ENCODE measurements at places on chromosomes 12 and 14.
A peak's percentile ranks its signal among the peaks of the same experiment; 100 is the strongest.

GRCh38 chr12:356276-356988 is 32.7 kb downstream of the KDM5A start:
- DNase-seq: no peak

- DNase-seq: no peak
Measured at GRCh38 chr14:36874396-36875138, 212.9 kb downstream of the PAX9 start.

GRCh38 chr12:105742567-105742874 is 396.2 kb downstream of the NUAK1 start:
- DNase-seq: no peak

GRCh38 chr14:63510538-63510937 is 32.6 kb downstream of the PPP2R5E start:
- DNase-seq: no peak

DNA sequence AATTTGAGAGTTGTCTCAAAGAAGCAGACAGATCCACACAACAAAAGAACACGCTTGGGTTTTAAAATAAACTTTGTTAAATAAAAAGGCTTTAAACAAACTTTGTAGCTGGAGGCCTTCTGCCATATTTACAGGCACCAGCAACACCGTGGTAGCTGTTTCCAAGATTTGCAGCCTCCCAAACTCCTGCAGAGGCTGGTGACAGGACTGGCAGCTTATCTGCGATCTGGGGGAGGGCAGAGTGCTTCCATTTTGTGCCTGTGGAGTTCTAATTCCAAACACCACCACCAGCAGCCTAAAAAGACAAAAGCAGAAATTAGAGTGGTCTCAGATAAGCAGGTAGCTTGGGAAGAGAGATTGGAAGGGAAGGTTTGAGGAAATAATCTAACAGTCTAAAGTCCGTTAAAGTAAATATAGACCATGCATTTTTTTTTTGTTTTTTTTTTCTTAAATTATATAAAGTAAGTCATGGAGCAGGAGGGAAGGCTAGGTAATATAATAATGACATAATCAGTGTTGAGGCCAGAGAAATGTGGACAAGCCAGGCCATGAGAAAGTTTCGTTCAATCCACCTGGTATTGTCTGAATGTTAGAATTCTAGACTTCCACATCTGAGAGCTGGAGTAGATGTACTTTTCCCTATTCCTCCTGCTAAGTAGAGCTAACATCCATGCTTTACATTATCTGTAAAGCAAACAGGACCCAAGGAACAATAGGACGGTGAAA is 69.6 kb upstream of the TMEM132D start:
- no peak for DNase-seq

DNA sequence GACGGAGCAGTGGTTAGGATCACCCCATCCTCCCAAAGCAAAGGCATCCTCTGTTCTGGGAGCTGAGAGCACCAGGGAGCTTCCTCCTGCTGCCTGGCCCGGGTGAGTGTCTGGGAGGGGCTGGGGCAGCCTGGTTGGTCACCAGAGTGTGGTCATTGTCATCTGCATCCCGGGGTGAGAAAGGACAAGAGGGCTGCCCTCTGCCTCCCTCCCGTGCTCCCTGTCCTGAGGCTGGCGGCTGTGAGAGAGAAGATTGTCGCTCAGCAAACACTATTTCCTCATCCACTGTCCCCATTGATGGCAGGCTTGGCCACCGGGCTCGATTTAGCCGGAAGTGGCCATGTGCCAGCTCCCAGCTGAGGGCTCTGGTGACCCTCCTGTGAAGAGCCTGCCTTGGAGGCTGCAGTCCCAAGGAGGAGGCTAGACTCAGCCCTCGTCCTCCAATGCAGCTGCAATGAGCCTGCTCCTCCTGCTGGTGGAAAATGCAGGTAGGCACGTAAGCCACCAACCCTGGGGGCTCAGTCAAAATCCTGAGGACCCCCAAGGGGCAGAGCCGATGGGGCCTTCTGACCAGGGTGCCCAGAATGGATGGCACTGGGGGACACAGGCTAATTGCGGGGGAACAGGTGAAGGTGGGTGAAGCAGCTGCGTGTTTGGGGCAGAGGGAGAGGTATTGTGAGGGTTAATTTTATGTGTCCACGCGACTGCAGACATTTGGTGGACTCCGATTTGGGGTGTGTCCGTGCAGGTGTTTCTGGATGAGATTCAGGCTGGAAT is 155.7 kb downstream of the KIF26A start:
- no peak for DNase-seq

- no peak for DNase-seq
Measured at GRCh38 chr12:67658486-67658885, 9.9 kb downstream of the DYRK2 start.

- no peak for DNase-seq
Measured at GRCh38 chr12:117559978-117560377, 198.6 kb upstream of the NOS1 start.

- no peak for DNase-seq
Measured at GRCh38 chr12:95205016-95205624, 12.1 kb downstream of the FGD6 start.

GRCh38 chr14:56975521-56975920 is 165.2 kb upstream of the OTX2 start:
- DNase-seq: no peak

DNA sequence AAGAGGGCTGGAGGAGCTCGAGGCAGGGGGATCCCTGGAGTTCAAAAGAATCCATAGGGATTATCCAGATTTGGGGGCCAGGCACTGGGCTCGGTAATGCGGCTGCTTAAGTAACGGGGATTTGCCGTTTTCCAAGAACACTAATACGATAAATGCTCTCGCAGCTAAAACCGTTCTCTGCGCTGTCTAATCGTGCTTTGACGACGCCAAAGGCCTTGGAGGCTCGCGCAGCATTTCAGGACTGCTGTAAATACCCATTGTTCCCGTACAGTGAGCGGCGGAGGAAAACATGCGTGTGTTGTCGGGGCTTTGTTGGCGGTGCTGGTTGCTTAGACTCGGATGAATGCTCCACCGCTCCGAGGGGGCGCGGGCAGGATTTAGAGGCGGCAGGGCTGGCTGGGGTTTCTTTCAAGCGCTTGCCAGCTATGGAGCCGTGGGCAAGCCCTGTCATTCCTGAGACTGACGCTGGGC is 26.2 kb downstream of the DIO3 start:
- DNase-seq: no peak

DNA sequence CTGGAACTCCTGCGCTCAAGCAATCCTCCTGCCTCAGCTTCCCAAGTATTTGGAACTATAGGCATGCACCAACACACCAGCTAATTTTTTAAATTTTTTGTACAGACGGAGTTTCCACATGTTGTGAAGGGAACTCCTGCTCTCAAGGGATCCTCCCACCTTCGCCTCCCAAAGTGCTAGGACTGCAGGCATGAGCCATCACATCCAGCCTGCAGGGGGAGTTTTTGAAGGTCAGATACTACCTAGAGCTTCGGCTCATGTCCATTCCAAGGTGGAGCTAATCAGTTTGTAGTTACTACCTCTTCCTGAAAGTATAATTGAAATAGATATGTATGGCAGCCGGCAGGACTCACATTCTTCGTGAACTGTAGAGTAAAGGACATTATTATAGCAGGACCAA is 3.7 kb upstream of the TAS2R19 start:
- no peak for DNase-seq

DNA sequence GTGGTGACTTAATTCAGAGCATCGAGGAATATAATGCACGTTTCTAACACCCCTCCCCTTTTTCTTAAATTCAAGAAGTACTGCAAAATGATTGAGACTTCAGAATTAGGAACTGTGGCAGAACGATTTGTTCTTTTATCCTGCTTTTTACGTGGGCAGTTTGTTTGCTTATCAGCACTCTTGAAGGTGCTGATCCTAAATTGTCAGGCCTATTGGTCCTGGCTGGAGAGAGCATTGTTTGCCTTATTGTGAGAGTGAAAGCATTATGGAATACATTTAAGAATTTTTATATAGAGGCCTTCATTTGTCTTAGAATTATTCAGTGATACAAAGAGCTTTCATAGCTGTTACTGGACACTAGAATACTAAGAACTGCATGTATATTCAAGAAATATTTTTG is 59.1 kb downstream of the TMTC2 start:
- no peak for DNase-seq

GRCh38 chr14:81435391-81436295 is 35.5 kb upstream of the STON2 start:
- peak; percentile 3 for DNase-seq

DNA sequence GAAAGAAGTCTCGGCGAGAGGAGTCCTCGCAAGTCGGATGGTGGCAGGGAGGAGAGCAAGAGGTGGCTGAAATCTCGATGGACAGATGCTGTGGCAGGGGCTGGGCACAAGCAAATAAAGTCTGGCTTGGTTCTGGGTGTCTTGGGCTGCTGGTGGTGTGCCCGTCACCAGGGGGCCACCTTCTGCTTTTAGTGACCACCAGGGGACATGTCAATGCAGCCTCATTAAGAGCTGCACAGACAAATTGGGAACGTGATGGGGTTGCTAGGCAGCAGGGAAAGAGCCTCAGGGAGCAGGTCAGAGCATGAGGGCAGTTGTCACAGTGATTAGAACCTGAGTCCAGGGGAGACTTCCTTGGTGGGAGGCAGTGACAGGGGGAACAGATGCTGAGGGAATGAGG is 44.0 kb downstream of the LRRC74A start:
- DNase-seq: no peak

- DNase-seq: no peak
Measured at GRCh38 chr14:88488897-88489296, 65.9 kb downstream of the PTPN21 start.

DNA sequence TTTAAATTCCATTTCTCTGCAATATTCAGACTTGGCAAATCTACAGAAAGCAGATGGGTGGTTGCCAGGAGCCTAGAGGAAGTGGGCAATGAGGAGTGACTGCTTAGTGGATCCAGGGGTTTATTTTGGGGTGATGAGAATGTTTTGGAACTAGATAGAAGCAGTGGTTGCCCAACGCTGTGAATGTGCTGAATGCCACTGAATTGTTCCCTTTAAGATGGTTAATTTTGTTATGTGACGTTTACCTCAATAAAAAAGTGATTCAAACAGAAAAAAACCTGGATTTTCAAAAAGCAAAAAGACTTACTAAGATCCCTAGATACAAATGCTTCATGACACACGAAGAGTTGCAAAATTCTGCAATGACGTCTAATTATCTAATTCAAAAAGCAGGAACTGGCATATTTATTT is 34.2 kb downstream of the DAO start:
- DNase-seq: no peak

DNA sequence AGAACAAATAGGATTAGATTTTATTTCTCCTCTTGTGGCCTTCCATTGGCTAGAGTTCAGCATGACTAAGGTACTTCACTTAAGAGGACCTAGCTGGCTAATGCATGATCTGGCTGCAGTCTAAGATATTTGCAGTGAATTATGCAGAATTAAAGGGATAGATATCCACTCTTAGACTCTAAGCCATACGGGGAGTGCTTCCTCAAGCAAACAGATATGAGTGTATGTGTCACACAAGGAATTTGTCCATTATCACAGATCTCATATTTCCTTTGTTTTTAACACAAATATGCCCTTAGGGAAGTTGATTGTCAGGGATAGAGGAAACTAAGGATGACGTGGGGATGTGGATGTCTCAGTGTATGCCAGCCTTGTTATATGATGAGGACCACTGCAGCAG is 88.1 kb upstream of the DHRS4 start:
- no peak for DNase-seq

DNA sequence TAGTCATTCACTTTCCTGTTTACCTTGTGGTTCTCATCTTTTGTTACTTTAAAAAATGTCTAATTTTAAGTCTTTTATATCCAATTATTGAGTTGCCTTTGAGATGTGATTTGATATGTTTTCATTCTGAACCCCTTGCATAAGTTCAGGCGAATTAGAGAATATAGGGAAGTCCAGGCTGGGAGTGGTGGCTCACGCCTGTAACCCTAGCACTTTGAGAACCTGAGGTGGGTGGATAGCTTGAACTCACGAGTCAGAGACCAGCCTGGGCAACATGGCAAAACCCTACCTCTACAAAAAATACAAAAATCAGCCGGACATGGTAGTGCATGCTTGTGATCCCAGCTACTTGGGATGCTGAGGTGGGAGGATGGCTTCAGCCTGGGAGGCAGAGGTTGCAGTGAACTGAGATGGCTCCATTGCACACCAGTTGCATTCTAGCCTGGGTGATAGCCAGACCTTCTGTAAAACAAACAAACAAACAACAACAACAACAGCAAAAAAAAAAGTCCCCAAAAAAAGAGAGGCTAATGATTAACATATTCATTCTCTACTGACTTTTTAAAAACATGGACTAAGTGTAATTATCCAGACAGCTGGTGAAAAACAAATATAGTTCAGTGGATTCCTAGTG is 451.1 kb upstream of the RGS6 start:
- no peak for DNase-seq

- DNase-seq: no peak
Measured at GRCh38 chr12:110065540-110065939, 17.2 kb upstream of the C12orf76 start.
